ENCODE measurements at places on chromosomes 1 and 21. TPM values are rescaled to one million over a fixed set of nuclear protein-coding genes. Genes with fewer than 3 reads are reported as not detected.

DNA sequence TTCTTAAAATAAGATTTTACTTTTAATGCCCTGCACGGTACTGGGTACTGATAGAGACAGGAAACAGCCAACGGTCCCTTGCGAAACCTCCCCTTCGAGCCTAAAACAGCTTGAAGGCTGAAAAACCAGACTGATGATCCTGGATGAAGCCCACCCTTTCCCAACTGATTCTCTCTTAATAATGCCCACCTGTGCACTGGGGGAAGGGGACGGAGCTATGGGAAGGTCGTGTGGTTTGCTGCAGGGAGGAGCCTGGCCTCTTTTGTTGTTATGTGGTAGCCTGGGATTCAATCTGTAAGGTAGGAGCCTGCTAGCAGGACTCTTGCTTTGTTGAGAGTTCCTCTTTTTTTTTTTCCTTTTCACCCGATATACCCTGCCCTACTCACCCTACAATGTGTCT, 25.6 kb downstream of the SAMSN1 start:
- DNase-seq = no peak

Gene CHIA
- total RNA-seq = not detected

Gene PTPN22
- total RNA-seq = 52.4 TPM

Gene PGLYRP3
- not detected for total RNA-seq

DNA sequence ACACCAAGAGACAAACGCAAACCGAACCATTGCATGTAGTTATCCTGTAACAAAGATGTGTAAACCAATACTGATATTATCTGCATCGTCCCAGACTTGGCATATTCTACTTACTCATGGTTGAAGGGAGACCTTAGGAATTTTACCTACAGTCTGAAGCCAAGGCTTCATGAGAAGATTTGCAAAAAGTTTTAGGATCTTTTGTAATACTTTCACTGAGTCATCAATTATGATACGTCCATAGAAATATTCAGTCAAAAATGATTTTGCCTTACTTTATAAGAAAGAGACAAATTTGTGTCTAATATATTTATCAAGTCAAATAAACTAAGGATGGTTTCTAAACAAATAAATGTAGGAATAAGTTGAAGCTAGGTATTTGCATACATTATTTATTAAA, 1176.1 kb upstream of the ADGRL2 start:
- no peak for DNase-seq

- DNase-seq = no peak
Observed at GRCh38 chr1:53643041-53643880, 95.7 kb downstream of the GLIS1 start.
